ENCODE measurements at places on chromosomes 4 and X.
A peak's percentile ranks its signal among the peaks of the same experiment; 100 is the strongest.

- DNase-seq, result peak; percentile 29
These were observed 80.5 kb downstream of the TBC1D9 start for GRCh38 chr4:140675599-140676231.

- no peak for DNase-seq
These were observed 2342.1 kb downstream of the PCDH7 start for GRCh38 chr4:33062155-33062806.

GRCh38 chr4:74237425-74237966, 70.8 kb upstream of the EPGN start:
- DNase-seq, result peak; percentile 21

DNA sequence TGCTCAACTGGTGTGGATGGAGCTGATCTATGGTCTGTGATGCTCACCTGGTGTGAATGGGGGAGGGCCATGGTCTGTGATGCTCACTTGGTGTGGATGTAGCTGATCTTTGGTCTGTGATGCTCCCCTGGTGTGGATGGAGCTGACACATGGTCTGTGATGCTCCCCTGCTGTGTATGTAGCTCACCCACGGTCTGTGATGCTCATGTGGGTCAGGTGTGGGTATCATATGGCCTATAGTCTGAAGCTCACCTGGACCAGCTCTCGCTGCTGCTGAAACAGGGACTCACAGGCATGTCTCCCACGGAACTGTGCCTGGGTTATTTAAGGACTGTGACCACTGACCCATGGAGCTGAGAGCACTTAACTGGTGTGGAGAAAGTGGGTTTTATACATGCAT, 109.7 kb downstream of the CRLF2 start:
- DNase-seq, result no peak

- no peak for DNase-seq
These were observed 7.6 kb downstream of the ZXDA start for GRCh38 chrX:57902633-57903032.

DNA sequence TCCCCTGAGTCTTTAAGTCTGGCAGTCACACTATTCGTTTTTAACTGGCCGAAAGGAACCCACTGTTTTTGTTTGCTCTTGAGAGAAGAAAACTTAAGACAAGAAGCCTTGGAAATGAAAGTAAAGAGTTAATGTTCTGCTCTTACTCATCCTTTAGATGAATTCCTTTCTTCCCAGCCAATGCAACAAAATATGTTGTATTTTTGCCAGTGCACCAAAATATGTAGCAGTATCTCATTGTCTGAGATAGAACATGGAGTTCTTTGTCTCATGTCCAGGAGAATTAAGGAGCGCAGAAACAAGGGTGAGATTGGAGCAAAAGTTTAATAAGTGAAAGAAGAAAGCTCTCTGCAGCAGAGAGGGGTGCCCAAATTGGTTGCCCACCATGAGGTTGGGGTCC, 12.2 kb downstream of the TENT5D start:
- DNase-seq, result no peak

DNA sequence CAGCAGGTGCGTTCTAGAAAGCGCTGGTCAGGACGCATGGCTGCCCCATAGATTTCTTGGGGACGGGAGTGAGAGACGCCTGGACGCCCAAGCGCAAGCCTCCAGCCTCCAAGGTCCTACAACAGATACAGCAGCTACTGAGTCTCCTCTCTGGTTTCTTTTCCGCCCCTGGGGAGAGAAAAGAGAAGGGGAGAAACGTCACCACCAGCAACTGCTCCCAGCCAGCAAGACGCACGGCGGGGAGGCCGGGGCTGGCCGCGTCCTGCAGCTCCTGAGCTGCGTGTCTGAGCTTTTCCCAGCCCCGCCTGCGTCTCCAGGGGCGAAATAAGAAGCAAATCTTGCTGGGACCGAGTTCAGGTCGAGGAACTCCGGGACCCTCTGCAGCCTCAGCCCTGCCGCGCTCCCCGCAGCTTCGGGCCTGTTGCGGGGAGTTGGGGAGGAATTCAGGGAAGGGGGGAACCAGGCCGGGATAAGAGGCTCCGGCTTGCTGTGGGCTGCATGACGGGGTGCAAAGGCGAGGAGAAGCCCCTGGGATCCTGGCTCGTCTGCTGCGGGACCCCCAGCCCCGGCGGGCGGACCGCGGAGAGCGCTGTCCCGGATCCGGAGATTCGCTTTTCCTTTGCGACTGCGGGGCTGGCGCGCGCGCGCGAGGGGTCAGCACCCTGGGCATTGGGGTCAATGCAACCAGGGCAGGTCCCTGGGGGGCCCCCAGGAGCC, 6.8 kb upstream of the SHOX start:
- DNase-seq, result no peak

DNA sequence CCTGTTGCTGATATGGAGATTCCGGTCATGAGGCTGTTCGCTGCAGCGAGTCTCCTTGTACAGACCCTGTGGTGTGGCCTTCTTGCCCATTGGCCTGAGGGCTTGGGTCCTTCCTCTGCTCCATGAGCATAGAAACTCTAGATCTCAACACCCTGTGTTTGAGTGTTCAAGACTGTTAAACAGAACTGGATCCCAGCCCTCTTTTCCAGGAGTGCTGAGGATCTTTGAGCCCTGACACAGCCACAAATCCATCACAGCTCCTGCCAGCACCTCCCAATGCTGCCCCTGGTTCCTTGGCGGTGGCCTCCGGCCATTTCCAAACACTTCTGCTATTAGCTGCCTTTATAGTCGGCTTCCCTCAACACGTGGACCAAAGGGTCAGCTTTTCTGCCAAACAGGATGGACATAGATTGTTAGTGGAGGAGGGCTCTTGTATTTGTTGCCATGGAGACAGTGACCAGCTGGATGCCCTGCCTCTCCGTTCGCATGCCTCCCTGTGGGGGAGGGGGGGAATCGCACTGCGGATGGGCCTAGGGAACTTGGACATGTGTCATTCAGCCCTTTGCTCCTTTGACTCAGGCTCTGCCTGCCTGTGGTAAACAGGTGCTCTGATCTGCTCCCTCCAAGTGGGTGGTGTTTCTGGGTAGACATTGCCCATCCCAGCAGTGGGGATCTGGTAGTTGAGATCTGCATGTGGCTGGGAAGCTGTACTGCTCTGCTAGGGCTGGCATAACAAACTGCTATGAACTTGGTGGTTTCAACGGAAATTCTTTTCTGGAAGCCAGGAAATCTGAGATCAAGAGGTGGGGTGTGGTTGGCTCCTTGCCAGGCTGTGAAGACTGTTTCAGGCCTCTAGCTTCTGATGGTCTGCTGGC, 6.9 kb upstream of the WDR1 start:
- no peak for DNase-seq

- DNase-seq, result no peak
These were observed 882.7 kb upstream of the PCDH10 start for GRCh38 chr4:132266374-132266773.

DNA sequence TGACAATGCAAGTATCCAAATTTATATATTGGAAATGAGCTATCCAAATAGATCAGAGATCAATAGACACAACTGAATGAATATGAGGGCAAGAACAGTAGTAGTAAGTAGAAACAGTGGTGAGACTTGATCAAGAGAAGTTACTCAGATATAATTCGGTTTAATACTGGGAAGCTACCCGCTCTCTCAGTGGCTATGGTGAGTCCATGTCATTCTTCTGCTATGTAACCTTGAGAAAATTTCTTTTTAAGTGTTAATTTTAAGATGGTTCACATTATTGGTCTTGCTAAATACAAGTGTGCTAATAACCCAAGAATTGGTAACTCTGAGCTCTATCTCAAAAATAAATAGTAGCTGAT, 53.6 kb downstream of the LEF1 start:
- no peak for DNase-seq

DNA sequence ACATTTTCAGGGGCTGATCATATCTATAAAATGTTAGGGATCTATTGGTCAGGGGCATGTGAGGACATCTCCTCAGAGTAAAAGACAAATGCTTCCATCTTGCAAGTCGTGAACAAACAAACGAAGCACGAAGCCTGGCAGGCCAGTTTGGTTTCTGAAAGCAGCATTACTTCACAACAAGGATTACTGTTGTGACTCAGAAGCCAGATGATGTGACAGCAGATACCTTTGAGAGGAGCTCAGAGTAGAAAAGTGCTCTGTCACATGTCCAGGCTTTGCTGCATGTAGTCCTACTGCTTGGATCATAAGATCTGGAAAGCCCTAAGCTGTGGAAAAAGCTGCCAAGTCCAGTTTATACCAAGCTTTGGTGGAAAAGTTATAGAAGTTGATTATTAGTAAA, 1827.2 kb downstream of the ARAP2 start:
- DNase-seq, result no peak

- DNase-seq, result no peak
These were observed 567.4 kb downstream of the IQCM start for GRCh38 chr4:149248191-149248764.

- no peak for DNase-seq
These were observed 27.8 kb downstream of the RASL11B start for GRCh38 chr4:52889778-52890520.

- DNase-seq, result no peak
These were observed 319.1 kb upstream of the CT83 start for GRCh38 chrX:116781926-116782325.

DNA sequence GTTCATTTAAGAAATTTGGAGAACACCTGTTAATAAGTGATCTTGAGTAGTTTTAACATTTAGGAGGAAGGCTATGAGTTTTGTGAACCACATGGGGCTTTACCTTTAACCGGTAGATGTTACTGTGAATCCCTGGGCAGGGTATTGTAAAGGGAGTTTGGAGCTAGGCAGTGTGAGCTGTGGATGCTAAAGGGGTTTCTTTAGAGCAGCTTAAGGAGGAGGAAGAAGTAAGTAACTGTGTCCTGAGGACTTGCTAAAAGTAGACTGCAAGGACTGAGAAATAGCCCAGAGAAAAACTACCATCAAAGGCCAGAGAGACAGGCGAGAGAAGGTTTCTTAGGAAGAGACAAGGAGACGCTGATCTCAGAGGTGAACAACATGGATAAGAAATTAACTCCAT, 5.6 kb downstream of the RHOH start:
- DNase-seq, result no peak

DNA sequence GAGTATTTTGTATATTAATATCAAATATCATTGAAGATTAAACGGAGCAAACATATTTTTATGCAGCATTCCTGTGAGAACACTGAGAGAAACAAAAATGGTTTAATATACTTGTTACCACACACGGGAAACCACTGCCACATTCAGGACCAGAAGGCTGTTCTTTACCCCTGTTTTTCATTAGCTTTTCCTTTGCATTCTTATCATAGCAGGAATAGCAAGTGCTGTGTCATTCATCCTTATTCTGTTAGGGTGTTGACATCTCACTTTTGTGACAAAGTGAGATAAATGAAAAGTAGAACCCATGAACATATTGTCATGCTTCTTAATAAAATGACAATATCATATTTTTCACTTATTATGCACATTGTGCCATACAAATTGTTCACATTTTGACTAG, 212.4 kb upstream of the NDST4 start:
- DNase-seq, result no peak

GRCh38 chr4:41038304-41038703, 176.0 kb downstream of the APBB2 start:
- no peak for DNase-seq

DNA sequence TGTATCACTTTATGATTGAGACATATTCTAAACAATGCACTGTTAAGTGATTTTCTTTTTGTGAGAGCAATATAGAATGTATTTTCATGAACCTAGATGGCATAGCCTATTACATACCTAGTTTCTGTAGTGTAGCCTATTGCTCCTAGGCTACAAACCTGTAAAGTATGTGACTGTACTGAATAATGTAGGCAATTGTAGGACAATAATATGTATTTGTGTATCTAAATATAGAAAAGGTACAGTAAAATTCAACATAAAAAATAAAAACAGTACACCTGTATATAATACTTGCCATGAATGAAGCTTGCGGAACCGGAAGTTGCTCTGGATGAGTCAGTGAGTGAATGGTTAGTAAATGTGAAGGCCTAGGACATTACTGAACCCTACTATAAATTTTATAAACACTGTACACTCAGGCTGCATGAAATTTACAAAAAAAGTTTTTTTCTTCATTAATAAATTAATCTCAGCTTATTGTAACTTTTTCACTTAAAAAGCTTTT, 106.7 kb downstream of the VSIG4 start:
- DNase-seq, result no peak

- no peak for DNase-seq
These were observed 254.4 kb upstream of the PGRMC2 start for GRCh38 chr4:128542047-128542446.

GRCh38 chrX:2483398-2484060, 17.2 kb downstream of the DHRSX start:
- DNase-seq, result no peak

- no peak for DNase-seq
These were observed 41.3 kb downstream of the RAPGEF2 start for GRCh38 chr4:159144112-159144694.

DNA sequence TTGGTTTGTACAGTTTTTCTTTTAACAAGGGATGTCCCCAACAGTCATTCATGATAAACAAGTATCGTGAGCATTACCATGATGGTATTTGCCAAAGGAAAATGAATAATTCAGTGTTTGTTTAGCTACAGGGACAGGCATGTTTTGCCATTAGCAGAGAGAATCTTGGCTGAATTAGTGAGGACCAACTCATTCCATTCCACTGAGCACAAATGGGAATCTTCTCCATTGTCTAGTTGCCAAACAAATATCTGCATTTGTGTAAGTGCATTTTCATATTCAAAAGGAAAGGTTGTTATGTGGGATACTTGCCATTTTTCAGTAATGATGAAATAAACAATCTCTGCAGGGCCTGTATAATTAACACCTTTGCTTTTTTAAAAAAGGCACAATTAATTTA, 1762.6 kb downstream of the RPA4 start:
- DNase-seq, result no peak

DNA sequence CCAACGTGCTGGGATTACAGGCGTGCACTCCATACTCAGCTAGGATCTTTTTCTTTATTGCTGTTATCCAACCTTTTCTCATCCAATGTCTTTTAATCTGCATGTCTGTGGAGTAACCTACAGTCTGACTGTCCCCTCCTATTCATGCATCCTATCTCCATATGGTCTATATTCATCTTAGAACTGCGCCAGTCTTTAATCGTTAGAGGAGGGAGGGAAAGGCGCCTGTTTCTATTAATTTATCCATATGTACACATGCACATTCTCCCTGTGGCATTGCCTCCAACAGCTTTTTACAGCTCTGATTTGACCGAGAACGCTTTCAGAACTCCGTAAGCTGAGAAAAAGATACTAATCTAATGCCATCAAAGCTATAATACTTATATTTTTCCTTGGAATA, 9.8 kb downstream of the DCTD start:
- no peak for DNase-seq

DNA sequence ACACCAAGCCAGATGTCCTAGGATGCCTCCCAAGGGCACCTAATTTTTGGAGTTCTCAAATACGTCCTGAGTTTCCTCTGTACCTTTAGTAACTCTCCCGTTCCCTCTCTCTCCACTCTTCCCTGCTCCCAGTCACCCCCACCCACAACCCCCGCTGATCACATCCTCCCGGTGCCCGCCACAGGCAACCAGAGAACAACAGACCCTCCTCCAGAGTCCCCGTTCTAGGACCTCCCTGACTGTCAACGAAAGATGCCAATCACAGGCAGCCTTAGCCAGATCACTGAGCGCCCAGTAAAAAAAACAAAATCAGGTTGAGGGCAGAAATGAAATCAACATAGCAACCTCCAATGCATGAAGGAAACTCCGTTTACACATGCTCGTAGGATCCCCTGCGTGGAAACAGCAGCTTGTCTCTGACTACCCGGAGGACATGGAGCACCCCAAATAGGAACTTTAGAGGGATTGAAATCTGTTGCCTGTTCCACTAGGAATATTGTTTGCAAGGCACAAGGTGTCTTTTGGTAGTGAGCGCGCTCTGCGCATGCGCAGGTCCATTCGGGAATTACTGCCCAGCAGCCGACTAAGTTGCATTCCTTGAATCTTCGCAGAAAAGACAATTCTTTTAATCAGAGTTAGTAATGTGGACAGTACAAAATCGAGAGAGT, at the start of gene GABRB1:
Gene GABRB1 (plus strand): TSS at position 557 of the 668 bp plus-strand sequence.
- peak; percentile 19 for DNase-seq

- DNase-seq, result no peak
These were observed 624.0 kb downstream of the MID1IP1 start for GRCh38 chrX:39425124-39425806.

Measured in kidney epithelial cell (primary cell).